Germinal center (tissue), 1 donor: ENCODE measurements at places on chromosomes 2 and 18.

GRCh38 chr18:37508207-37508606 is 57.4 kb downstream of the CELF4 start:
- DNase-seq: no peak

DNA sequence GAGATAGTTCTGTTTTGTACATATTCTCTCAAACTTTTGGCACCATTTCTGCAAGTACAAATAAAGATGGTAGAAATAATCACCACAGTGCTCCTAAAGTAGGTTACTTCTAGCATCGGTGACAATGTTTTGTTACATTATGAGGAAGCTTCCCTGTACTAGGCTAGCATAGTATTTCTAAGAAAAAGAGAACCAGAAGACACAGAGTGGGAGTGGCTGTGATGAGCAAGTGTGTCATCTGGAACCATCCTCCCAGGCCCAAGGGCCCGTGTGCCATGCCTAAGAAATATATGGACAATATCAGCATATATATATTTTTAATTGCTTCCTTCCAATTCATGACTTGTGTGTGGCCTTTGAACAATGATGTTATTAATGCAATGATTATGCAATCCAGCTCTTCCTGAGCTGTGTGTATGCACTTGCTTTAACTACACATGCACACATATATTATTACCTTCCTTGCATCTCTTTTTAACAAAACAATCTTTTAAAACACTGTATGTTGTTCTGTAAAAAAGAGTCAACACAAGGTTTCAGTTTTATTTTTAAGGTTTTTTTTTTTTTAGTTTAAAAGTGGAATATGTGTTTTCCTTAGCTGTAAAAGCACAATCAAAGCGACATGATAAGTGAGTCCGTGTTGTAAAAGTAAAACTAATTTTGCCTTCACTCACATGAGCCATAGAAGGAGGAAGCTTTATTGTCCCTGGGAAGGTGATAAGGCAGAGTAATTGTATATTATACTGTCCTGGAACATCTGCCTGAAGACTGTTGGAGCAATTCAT is 303.9 kb downstream of the ZNF407 start:
- no peak for DNase-seq

DNA sequence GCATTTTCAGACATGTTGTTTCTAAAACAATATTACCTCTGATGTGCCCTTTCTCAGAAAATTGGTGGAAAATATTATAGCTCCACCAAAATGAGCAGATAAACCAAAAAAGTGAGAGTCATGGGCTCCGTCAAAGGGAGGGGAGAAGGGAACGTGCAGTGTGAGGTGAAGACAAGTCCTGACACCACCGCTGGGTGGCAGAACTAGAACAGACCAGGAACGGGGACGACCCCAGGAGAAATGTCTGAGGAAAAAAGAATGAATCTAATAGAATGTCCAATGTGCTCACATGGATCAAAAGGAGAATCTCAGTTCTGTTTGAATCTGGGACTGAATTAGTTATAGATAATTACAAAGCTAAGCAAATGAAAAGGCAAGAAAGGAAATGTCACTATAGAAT is 22.6 kb upstream of the BCL2 start:
- peak; percentile 43 for DNase-seq

DNA sequence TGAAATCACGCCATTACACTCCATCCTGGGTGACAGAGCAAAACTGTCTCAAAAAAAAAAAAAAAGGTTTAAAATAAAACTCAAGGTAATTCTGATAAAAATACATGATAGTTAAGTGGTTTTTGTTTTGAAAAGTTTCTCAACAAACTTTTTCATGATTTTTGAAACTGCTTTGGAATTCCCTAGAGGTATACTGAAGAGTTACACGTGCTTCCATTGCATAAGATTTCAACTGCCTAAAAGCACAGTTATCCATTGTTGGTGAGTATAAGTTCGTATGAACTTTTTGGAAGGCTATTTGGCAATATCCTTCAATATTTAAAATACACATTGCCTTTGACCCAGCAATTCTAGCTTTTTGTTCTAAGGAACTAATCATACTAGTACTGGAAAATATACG is 74.9 kb downstream of the USP34 start:
- no peak for DNase-seq

GRCh38 chr2:37589298-37589697 is 82.1 kb downstream of the CDC42EP3 start:
- no peak for DNase-seq

DNA sequence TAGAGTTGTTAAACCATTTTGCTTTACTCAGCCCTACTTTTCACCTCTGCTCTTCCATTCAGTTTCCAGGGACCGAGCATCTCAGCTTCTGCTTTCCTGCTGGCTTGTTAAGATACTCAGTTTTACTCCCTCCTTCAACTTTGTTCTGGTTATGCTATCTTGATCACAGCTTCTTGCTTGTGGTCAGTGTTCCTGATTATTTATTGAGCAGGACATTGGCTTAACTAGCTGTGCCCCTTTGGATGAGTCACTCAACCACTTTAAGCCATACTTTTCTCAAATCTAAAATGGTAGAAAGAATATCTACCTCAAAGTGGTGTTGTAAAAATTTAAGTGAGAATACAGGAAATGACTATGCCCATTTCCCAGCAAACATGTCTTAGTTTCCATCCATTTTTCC is 124.0 kb downstream of the KYNU start:
- no peak for DNase-seq

DNA sequence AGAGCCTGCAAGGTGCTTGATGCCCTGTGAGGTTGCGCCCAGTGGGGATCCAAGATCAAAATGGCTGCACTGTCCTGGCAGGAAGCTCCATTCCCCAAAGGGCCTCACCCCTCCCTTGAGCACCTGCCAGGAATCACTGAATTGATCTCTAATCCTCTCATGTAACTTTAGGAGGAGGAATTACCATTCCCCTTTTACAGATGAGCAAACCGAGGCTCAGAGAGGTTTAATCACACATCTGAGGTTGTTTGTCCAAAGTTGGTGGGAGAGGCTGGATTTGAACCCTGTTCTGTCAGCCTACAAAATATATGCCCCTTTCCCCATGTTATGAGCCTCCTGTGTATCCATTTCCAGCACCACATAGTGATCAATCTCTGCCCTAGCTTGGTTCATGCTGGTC is 10.5 kb downstream of the ASIC4 start:
- no peak for DNase-seq

GRCh38 chr2:138124521-138124920 is 160.2 kb downstream of the HNMT start:
- no peak for DNase-seq

- no peak for DNase-seq
Observed at GRCh38 chr2:111632661-111633060, 251.3 kb downstream of the ANAPC1 start.

- peak; percentile 17 for DNase-seq
Observed at GRCh38 chr2:101152272-101153076, 1.3 kb upstream of the TBC1D8 start.

DNA sequence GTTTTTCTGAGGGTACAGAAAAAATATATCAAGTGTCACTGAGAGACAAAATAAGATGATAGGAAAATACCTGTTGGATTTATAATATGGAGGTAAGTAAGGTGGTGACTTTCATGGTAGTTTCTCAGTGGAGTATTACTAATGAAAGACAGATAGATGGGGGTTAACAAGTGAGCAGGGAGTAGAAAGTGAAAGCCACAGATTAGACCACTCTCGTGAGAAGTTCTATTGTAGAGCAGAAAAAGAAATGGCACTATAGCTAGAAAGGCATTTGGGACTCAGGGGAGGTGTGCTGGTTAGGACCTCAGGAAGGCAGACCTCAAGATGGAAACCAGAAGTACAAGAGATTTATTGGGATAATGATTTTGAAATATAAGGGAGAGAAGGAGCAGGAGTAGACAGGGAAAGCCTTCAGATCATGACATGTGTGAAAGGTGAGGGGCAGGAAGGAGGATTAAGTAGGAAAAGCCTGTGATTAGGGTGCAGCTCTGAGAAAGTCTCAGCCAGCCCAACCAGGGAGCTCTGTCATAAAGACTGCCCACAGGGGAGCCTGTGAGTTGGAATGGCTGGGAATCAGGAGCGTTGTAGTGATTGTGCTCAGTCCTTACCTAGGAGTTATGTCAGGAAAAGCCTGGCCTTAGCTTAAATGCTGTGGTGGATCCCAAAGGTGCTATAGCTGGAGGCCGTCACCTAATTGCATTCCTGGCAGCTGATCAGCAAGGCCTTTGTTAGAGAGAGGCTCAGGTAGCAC is 198.1 kb downstream of the IKZF2 start:
- DNase-seq: no peak

DNA sequence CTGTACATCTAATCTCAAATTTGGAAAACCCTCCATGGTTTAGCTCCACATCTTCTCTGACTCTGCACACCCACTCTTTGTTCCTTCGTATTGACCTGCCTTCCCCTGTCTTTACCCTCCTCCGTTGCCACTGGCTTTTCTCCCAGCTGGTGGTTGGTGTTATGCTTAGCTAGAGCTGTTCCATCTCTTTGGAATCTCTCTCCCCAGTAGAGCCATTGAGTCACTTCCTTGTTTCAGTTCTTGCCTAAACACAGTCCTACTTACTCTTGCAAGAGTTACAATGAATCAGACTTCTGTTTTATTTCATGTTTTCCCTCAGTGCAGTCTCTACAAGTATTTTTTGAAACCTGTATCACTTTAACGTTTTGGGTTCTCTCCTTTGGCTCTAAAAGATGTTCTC is 263.9 kb downstream of the LTBP1 start:
- no peak for DNase-seq

- no peak for DNase-seq
Observed at GRCh38 chr2:134199123-134199522, 54.7 kb upstream of the MGAT5 start.

DNA sequence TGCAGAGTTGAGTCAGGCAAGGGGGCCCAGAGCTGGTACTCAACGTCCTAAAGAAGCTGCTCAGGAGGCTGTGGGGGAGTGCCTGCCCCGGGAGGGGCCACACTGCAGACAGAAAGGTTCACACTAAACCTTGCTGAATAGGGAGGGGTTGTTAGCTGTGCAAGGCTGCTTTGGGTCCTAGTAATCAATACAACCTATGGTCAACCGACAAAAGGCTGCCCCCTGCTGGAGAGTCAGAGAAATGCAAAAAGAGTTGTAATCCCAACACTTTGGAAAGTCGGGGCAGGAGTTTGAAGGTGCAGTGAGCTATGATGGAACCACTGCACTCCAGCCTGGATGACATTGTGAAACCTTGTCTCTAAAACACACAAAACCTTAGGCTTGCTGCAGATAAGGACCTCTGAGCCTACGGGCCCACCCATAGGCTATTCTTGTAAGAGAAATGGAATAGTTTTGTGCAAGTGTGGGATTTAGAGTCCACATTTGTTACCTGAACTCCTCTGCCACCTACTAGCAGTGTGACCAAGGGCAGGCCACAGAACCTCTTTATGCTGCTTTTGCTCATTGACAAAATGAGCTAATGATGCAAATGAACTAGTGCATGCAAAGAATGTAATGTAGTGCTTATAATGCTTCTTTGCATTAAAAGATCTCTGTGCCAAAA is 81.5 kb downstream of the PRPF40A start:
- peak; percentile 59 for DNase-seq

- DNase-seq: no peak
Observed at GRCh38 chr2:100852999-100853908, 33.3 kb downstream of the NPAS2 start.

DNA sequence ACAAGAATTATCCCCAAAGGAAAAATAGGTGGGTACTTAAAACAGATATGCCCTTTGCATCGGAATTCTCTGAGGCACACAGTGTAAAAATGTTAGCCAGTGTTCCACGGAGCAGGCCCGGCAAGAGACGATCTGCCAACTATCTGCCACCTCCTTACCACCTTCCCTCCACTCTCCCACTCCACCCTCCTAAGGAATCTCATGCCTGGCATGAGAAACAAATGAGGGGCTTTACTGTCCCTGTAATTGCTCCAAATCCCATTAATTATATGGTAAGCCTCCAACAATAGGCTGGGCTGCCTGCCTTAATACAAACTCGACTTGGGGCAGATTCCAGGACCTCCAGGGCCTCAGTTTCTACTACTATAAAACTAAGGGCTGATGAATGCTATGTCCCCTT is 102.3 kb downstream of the ZBTB7C start:
- DNase-seq: no peak

DNA sequence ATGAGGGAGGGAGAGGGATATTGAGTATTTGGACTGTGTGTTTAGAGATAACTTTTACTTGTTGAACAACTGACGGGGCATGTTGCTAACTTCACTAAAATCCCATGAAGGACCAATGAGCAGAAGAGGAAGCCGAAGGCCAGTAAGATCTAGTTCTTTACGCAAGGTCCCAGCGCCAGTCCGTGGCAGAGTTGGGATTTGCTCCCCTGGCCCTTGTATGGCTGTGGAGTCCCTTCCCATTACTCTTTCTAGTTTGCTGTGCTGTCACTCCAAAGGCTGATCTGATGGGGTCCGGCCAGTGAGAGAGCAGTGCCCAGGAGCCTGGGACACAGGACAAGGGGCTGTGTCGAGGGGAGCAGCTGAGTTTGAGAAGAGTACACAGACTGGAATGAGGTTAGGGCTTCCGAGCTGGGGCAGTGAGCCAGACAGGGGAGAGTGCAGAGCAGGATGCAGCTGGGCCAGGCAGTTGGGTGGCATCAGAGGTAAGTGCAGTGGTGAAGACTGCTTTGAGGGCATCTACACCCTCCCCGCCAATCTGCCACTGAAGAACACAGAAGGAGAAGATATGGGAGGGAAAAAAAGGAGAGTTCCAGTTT is 692.9 kb upstream of the HS6ST1 start:
- DNase-seq: no peak

- DNase-seq: peak; percentile 44
Observed at GRCh38 chr2:207165121-207166038, at the start of gene KLF7. TSS of gene KLF7 (minus strand) at chr2:207165948. CDS start at chr2:207165568, 380 bp downstream.

- no peak for DNase-seq
Observed at GRCh38 chr2:226439337-226439736, 360.3 kb downstream of the IRS1 start.

DNA sequence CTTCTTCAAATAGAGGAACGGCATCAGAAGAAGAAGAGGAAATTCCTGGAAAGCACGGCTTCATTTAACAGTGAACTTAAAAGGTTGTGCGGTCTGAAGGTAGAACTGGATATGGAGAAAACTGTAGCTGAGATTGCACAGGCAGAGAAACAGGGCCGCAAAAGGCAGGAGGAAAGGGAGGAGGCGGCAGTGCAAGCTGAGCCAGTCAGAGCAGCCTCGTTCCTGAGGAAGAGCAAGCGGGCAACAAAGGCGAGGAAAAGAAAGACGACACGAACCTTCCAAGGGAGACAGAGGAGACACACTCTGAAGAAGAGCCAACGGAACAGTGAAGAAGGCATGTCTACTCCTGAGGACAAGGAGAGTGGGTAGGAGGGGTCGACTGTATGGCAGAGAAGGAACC is 22.6 kb upstream of the GAREM2 start:
- no peak for DNase-seq

DNA sequence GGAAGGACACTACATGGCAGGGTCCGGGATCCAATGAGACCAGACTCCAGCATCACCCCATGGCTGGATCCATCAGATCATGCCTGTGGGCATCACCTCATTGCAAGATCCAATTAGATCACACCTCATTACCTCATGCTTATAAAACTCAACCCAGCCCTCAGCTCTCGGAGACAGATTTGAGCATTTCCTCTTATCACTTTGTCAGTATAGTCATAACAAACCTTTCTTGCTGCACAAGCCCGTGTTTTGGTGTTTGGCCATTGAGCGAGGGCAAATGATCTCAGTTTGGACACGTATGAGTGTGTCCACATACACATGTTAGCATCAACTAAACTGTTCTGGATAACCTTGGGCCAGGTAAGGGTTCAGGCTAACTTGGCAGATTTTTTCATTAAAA is 58.8 kb downstream of the CCDC195 start:
- DNase-seq: no peak

- no peak for DNase-seq
Observed at GRCh38 chr2:27582129-27582694, 630 bp upstream of the ZNF512 start.

- DNase-seq: no peak
Observed at GRCh38 chr18:66550366-66550765, 53.5 kb downstream of the CDH19 start.
